Iris pigment epithelial cell (primary cell): ENCODE measurements at places on chromosomes 1 and 21.

DNA sequence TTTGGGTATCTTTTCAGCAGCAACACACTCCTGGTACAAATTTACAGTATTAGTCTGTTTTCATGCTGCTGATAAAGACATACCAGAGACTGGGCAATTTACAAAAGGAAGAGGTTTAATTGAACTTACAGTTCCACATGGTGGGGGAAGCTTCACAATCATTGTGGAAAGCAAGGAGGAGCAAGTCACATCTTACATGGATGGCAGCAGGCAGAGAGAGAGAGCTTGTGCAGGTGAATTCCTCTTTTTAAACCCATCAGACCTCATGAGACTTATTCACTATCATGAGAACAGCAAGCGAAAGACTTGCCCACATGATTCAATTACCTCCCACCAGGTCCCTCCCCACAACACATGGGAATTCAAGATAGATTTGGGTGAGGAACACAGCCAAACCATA lies 124.5 kb downstream of the TPR start:
- DNase-seq, result no peak

GRCh38 chr1:201488830-201489589 lies 17.9 kb downstream of the CSRP1 start:
- peak; percentile 93 for DNase-seq

- DNase-seq, result peak; percentile 38
Measured at GRCh38 chr1:33429856-33430691, 821 bp downstream of the PHC2 start.

DNA sequence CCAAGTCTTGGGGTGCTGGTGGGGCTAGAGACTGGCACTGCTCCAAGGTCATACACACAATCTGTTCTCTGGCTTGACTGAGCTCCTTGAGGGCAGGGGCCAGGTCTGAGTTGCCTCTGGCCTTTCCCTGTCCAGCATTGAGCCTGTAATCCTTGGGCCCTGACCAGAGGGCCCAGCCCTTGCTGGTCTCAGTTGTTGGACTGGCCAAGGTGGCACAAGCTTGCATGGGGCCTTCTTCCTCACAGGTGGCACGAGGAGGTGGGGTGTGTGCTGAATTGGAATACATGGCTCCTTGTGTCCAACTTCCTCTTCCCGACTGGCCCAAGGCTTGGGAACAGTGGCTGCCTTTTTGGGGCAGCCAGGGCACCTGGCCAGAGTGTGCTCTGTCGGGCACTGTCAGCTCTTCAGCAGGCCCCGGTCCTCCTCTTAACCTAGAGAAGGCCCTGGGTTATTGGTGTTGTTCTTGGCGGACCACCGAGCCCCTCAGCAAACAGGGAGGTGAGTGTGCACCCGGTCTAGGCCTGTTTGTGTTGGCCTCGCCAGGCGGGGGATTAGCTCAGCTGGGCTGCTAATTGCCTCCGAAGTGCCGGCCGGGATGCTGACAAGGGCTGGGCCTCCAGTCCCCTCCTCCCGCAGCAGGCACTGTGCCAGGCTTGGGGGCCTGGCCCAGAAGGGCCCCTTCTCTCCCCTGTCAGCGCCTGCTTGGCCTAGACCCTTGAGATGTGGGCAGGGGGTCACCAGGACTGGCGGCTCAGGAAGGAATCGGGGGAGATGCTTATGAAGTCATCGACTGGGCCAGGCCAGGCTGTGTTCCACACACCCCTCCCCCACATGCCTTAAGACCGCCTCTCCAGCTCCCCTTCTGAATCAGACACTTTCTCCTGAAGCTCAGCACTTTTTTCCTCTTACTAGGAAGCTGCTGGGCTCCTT lies 28.5 kb downstream of the WNT4 start:
- DNase-seq, result peak; percentile 82
